ENCODE measurements at places on chromosomes 6 and 20. TPM values are rescaled to one million over a fixed set of nuclear protein-coding genes. Genes with fewer than 3 reads are reported as not detected.

The NMBR gene
- total RNA-seq = 9.7 TPM

The SNX5 gene
- total RNA-seq = 81.0 TPM

The MYLK4 gene
- total RNA-seq = 1.2 TPM

The LHFPL5 gene
- 2.1 TPM for total RNA-seq

The OLIG3 gene
- total RNA-seq = 0.23 TPM

The EEF1A2 gene
- total RNA-seq = 313 TPM

The VGLL2 gene
- total RNA-seq = 0.46 TPM

The CNKSR3 gene
- total RNA-seq = 4.2 TPM

The SLC2A10 gene
- total RNA-seq = 8.8 TPM

The VNN1 gene
- total RNA-seq = not detected

The FERMT1 gene
- 3.0 TPM for total RNA-seq

The OR12D3 gene
- total RNA-seq = not detected

The GGTLC1 gene
- total RNA-seq = not detected

The RIMS4 gene
- total RNA-seq = 48.2 TPM

The SLC25A27 gene
- total RNA-seq = 32.1 TPM

The NTSR1 gene
- total RNA-seq = 2.1 TPM

The NT5E gene
- 14.5 TPM for total RNA-seq

The SCUBE3 gene
- 3.9 TPM for total RNA-seq

The PXDC1 gene
- total RNA-seq = 11.1 TPM

The POLH gene
- 10.6 TPM for total RNA-seq

The SYCP2L gene
- 6.9 TPM for total RNA-seq

The FOXQ1 gene
- total RNA-seq = 2.8 TPM

The EDN1 gene
- total RNA-seq = 4.6 TPM

The ZNF311 gene
- total RNA-seq = 5.8 TPM

The TMC2 gene
- total RNA-seq = 3.5 TPM

The ZNF337 gene
- 19.6 TPM for total RNA-seq

The CLPSL1 gene
- not detected for total RNA-seq

The EPB41L1 gene
- 133 TPM for total RNA-seq

The C6orf52 gene
- 0.92 TPM for total RNA-seq

The KCNQ5 gene
- total RNA-seq = 5.5 TPM

The PKIB gene
- 32.5 TPM for total RNA-seq

The IL17F gene
- total RNA-seq = not detected

The FNDC1 gene
- total RNA-seq = 0.46 TPM

The HLA-DQB1 gene
- 4.4 TPM for total RNA-seq

The BFSP1 gene
- 2.5 TPM for total RNA-seq

The FHL5 gene
- total RNA-seq = 0.92 TPM

The BMP7 gene
- 23.3 TPM for total RNA-seq

The MAP3K7 gene
- total RNA-seq = 45.4 TPM

The COL21A1 gene
- total RNA-seq = 5.8 TPM

The EMILIN3 gene
- total RNA-seq = 3.5 TPM

The ARMC12 gene
- not detected for total RNA-seq

The ALDH5A1 gene
- 43.6 TPM for total RNA-seq

The LY6G6C gene
- not detected for total RNA-seq

The VSTM2L gene
- 55.1 TPM for total RNA-seq

The COL19A1 gene
- total RNA-seq = 7.6 TPM

The PACRG gene
- total RNA-seq = 24.0 TPM

The C6orf141 gene
- 1.6 TPM for total RNA-seq

The STMND1 gene
- 0.92 TPM for total RNA-seq

The BANF2 gene
- not detected for total RNA-seq

The SRMS gene
- not detected for total RNA-seq

The CMTR1 gene
- total RNA-seq = 37.8 TPM

The ZFP57 gene
- 0.23 TPM for total RNA-seq

The PRDM13 gene
- total RNA-seq = 0.46 TPM

The TAGAP gene
- 1.6 TPM for total RNA-seq

The CLVS2 gene
- total RNA-seq = 43.6 TPM
